ENCODE measurements at places on chromosomes 6 and 20.

DNA sequence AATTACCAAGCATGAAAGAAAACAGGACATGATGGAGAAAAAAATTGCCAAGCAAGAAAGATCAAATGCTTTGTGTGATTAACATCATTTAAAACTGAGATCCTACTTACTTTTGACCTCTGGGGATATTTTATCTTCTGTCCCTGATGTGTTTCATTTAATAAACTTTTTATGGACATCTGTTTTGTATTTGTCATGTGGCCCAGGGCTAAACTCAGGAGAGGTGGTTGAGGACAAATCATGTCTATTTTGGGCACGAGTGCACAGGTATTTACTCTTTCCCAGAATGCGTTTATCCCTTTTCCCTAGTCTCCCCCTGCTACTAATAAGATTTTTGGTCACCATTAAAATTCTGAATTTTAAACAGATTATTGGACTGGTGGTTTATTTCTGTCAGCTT, 128.2 kb downstream of the NCOA3 start:
- no peak for DNase-seq

- DNase-seq, result peak; percentile 69
Measured at GRCh38 chr6:30483677-30484279, 5.5 kb upstream of the HLA-E start.

DNA sequence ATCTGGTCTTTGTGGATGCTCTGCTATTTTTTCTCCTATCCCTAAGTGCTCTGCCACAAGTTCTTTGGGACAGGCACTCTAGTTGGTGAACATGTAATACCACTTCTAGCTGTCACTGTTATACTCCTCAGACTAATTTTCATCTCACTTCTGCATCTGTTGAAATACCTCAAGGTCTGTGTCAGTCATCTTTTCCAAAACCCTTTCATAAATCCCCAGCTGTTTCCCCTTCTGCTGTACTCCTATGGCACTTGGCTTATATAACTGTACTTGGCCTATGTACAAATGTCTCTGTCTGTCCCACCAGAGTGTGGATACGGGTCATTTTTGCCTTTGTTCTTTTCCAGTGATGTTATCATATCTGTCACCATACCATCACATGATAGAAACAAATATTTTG, 124.2 kb downstream of the FHL5 start:
- no peak for DNase-seq

- DNase-seq, result peak; percentile 87
Measured at GRCh38 chr20:24965065-24965919, 16.2 kb downstream of the CST7 start.

- no peak for DNase-seq
Measured at GRCh38 chr6:113635222-113635986, 221.7 kb upstream of the MARCKS start.

GRCh38 chr6:96864216-96865054, 27.2 kb upstream of the GPR63 start:
- peak; percentile 13 for DNase-seq

- DNase-seq, result peak; percentile 31
Measured at GRCh38 chr20:62303340-62304226, 786 bp downstream of the ADRM1 start.

- DNase-seq, result no peak
Measured at GRCh38 chr20:14710951-14711350, 373.5 kb upstream of the FLRT3 start.

DNA sequence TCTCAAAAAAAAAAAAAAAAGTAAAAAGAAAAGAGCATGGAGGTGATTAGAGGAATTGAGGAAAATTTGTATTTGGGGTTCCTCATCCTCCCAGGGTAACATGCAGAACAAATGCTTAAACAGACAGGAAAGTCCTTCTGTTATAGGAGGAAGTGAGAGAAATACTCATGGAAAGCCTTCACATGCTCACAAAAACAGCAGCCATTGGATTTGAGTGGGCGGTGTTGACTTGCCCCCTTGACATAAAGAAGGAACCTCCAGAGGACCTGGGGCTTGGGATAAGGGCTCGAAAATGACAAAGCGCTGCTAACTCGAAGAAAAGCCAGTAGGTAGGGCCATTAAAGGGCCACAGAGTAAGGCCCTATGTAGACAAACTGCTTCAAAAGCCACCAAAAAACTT, 17.5 kb upstream of the SAMHD1 start:
- DNase-seq, result no peak

GRCh38 chr6:34152042-34152524, 6.2 kb upstream of the GRM4 start:
- no peak for DNase-seq

- no peak for DNase-seq
Measured at GRCh38 chr6:169340395-169340794, 86.7 kb upstream of the THBS2 start.

GRCh38 chr6:20292905-20293304, 80.6 kb upstream of the MBOAT1 start:
- DNase-seq, result peak; percentile 75

GRCh38 chr6:139475646-139476045, 101.2 kb upstream of the CITED2 start:
- no peak for DNase-seq

- DNase-seq, result peak; percentile 79
Measured at GRCh38 chr20:33612001-33612400, 50.1 kb upstream of the C20orf144 start.

- DNase-seq, result no peak
Measured at GRCh38 chr20:3648951-3649350, 14.2 kb downstream of the GFRA4 start.

GRCh38 chr20:33172781-33173180, 4.8 kb downstream of the BPIFA2 start:
- peak; percentile 38 for DNase-seq

DNA sequence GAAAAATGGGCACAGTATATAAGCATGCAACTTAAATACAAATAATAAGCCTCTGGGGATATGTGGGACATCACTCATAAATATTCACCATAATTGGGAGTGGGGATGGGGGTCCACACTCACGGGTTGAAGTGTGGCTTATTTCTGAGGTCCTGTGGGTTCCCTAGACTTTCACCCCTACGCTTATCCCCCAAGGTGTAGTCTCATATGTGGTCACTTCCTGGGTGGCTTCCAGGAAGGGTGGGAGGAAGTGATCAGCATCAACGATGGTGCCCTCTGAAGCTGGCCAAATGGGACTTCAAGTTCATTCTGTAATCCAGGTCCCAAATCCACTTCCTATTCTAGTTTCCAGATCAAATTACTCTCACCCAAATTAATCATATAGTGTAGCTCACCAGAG, 59.5 kb downstream of the GNAS start:
- no peak for DNase-seq

DNA sequence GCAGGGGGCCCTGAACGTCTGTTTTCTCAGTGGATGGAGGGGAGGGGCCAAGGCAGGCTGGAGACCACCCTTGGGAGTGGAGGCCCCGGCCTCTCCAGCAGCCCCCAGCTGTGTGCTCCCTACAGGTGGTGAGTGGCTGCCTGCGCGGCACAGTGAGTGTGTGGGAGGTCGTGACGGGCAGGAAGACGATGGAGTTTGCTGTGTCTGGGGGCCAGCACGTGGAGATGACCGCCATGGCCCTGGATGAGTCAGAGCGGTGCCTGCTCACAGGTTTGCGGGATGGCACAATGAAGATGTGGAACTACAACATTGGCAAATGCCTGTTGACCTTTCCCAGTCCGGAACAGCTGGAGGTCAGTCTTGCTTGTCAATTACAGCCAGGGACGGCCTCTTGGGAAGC, 52.6 kb downstream of the EFCAB8 start:
- DNase-seq, result no peak

- no peak for DNase-seq
Measured at GRCh38 chr20:25629816-25630499, 6.1 kb upstream of the NANP start.

DNA sequence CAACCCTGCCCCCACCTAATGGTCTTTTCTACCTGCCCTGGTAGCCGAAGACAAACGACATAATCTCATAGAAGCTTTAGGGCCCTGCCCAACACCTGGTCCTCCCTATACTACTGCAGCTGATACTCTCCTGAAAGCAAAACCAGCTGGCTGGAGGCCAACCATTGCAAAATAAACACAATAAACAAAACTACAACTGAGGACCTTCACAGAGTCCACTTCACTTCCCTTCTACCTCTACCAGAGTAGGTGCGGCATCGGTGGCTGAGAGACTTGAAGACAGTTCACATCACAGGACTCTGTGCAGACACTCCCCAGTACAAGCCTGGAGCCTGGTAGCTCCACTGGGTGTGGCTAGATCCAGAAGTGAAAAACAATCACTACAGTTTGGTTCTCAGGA, 476.2 kb downstream of the MMUT start:
- DNase-seq, result peak; percentile 56

DNA sequence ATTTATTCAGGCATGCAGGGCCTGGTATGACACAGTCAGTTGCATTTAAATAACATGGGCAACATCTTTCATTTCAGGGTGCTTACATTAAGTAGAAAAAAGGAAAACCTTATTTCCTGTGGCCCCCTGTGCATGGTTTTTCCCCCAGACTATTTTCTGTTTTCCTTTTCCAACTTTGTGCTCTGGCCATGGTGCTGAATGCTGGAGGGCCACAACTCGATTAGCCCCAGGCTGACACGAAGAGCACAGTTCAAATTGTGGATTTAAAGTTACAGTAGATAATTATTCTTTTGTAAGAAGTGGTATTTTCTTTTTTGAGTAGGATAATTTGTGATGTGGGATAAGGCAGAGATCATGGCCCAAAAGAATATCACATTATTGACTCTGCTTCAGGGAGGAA, 332.0 kb downstream of the HAO1 start:
- no peak for DNase-seq

GRCh38 chr20:11182720-11183119, 508.9 kb upstream of the JAG1 start:
- no peak for DNase-seq

GRCh38 chr6:168030218-168030746, 32.8 kb downstream of the KIF25 start:
- no peak for DNase-seq

- no peak for DNase-seq
Measured at GRCh38 chr6:25536781-25537180, 115.2 kb upstream of the SCGN start.

DNA sequence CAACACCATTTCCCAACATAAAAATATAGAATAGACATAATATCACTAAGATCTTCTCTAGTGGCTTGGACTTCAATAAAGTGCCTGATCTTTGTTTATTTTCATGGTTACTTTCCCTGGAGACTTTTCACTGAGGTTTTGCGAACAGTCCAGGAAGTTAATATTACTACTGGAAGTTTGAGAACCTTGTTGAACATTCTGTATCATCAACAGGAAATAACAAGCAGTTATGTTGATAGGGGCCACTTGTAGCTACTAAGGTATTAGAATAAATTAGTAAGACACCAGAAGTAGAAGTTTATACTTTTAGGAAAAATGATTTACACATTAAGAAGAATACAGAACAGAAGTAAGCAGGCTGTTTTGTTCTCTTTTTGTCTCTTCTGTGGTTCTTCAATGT, 180.2 kb downstream of the TFAP2B start:
- no peak for DNase-seq

DNA sequence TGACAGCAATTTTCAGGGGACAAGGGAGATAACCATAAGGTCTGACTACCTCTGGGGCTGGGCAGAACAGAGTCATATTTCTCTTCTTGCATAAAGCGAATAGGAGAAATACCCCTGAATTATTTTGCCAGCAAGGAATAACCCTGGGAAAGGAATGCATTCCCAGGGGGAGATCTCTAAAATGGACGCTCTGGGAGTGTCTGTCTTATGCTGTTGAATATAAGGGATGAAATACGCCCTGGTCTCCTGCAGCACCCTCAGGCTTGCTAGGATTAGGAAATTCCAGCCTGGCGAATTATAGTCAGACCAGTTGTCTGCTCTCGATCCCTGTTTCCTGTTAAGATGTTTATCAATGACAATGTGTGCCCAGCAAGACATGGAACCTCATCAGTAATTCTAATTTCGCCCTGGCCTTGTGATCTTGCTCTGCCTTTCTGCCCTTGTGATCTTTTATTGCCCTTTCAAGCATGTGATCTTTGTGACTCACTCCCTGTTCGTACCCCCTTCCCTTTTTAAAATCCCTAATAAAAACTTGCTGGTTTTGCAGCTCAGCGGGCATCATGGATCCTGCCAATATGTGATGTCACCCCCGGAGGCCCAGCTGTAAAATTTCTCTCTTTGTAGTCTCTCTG, 221.6 kb upstream of the HS3ST5 start:
- peak; percentile 7 for DNase-seq
